CD4-positive, alpha-beta T cell treated with Interleukin-4 for 1 hour (primary cell): ENCODE measurements at places on chromosomes 3 and 15.

DNA sequence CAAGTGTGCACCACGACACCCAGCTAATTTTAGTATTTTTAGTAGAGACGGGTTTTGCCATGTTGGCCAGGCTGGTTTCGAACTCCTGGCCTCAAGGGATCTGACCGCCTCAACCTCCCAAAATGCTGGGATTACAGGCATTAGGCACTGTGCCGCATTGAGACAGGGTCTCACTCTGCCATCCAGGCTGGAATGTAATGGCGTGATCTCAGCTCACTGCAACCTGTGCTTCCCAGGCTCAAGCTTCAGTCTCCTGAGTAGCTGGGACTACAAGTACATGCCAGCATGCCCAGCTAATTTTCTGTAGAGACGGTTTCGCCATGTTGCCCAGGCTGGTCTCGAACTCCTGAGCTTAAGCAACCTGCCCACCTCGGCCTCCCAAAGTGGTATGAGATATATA is 51.6 kb downstream of the ACAD9 start:
- DNase-seq, result no peak

DNA sequence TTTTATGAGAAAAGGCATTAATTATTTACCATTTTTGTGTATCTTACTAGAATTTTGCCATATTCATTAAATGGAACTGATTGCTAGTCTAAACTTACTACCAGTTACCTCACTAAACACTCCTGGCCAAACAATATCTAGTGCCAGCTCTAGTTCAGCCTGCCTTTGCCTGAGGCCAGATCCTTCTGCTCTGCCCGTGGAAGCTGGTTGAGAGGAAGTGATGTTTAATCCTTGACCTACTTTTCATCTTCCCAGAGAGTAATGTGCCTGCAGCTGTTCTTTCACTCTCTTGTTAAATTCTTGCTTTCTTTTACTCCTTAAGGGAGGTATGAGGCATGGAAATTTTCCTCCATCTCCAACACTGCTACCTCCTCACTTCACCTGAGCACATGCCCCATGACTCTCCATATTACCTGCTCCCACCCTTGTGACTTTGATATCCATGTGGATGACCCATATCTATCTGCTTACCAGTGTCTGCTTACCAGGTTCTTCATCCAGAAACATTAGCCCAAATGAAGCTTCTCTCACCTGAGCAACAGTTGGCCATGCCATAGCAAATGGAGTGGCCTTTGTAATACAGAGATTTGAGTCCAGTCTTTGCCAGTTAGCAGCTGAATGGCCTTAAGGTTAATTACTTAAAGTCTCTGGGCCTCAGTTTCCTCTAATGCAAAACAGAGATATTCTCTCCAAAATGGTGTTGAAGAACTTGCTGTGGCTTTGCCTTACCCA is 53.4 kb downstream of the UBE2E1 start:
- no peak for DNase-seq

- DNase-seq, result no peak
Measured at GRCh38 chr15:92205255-92205739, 188.4 kb upstream of the ST8SIA2 start.

GRCh38 chr3:178443634-178444033 is 92.6 kb upstream of the KCNMB2 start:
- no peak for DNase-seq

DNA sequence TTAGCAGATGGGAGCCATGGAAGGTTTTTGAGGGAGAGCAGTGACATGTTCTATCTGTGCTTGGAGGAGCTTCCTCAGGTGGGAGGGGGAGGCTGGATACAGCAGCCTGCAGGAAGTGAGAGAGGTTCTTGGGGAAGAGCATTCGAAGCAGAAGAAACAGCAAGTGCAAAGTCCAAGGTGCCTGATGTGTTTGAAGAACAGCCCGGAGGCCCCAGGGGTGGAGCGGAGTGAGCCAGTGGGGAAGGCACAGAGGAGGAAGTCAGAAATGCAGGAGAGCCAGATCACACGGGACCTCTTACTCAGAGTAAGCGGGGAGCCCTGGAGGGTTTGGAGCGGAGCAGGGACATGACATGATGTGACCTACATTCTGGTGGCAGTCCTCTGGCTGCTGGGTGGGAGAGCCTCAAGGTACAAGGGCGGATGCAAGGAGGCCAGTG is 10.8 kb downstream of the ITGA11 start:
- DNase-seq, result no peak

DNA sequence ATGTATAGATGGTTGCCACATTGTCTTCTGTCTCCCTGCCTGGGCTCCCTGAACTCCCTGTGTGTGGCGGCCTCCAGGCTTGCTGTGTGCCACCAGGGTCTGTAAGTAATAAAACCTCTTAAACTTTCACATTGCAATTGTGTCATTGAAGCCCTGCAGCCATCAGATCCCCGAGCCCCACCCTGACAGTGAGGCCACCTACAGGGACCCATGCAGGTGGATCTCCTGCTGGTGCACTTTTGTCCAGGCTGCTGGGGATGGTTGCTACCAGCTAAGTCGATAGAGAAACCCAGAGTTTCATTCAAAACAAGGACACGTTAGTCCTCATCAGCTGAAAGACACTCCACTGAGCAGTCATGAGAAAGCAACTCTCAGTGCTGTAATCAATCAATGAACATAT is 133.6 kb upstream of the PRICKLE2 start:
- DNase-seq, result no peak

DNA sequence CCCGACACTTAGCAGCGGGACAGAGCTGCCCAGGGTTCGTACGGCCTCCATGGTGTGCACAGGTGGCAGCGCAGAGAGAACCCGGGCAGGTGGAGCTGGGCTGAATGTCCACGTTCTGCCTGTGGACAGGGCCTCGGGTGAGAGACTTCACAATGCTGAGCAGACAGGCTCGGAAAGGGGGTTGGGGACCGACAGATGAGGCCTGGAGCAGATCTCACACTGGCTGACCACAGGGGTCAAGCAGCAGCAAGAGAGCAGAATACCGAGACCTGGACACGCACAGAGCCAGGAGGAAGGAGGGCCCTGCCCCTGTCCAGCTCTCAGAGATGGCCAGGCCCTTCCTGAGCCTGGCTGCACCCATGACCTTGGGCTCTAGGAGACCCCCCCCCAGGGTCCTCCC is 83.0 kb downstream of the VGLL4 start:
- DNase-seq, result no peak

DNA sequence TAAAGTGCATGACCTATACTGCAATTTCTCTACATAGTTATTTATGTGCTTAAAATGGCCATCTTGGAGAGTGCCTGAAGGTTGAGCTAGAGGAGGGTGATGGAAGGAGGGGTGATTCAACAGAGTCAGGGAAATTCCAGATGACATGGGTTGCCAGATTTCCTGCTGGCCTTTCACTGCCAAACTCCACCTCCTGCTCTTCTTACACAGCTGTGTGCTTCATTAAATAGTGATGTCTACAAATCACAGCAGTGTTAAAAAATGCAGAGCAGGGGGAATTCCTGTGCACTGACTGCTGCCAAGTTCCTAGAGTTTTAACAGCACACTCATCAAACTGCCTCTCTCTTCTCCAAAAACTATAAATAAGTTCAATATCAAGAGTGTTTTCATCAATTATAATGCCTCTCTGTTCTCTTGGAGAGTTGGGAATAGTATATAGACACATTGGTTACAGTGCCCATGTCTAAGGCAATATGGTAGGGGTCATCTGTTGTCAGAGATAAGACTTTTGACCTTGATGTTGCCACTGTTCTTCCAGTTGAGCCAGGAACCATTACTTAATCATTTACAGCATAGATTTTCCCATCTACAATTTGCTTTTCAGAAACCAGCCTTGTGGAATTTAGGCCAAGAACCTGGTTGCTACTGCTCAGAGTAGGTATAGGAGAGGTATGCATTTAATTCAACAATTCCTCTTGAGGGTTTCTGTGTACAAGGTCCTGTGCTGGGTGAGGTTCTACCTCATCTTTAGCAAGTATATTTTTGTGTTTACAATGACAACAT is 79.6 kb downstream of the TP63 start:
- DNase-seq, result no peak

DNA sequence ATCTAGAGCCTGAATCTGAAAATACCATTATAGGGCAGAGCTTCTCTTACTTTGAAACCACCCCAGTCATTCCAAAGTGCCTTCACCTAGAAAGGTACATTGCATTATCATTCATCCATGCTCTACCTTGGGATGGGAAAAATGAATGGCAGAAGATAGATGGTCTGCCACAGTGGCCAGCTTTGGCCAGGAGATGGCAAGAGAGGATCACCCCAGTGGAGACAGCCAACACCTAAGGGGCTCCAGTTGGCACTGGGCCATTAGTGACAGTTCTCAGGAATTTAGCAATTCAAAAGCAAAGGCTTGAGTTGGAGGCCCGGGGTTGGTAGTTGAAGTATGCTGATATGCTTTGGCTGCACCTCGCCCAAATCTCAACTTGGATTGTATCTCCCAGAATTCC is 253.6 kb upstream of the MRPL3 start:
- no peak for DNase-seq

DNA sequence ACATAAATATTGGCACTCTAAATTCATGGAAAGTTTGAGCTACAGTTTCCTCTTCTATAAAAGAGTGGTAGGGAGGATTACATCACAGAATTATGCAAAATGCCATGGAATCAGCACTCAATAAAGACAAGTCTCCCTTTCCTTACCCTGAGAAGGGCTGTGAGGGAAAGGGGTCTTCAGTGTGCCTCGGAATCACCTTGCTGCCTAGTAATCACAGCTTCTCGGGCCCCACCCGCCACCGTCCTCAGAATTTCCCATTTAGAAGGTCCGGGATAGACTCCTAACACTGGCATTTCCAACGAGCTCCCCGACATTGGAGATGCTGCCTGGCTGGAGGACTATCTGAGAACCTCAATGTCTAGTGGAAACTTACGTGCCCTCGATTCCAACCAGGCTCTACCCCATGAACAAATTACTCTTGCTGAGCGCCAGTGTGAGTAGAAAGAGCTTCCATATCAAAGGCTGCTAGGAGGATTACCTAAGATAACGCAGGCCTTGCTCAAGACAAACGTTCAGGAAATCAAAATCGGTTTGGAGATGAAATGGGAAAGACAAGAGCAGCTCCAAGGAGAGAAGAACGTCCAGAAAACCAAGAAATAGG is 92.1 kb upstream of the CHD2 start:
- DNase-seq, result no peak

DNA sequence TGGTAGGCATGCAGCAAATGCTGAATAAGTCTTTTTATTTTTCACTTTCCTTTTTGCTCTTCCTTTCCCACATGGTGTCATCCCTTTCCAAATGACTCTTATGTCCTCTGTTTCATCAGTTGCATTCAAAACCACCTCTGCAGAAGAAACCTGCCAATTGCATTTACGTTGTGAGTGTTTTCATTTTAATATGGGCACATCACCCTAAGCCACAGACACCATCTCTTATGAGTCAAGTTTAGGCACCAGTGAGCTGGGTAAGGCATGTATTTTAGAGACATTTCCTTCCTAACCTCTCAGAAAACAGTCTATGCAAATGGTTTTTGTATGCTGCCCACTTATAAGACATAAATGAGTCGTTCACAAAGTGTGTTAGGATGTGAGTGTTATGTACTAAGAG is 223.3 kb upstream of the ADAMTS9 start:
- no peak for DNase-seq

- no peak for DNase-seq
Measured at GRCh38 chr15:40136470-40137302, 24.2 kb upstream of the BUB1B start.

- no peak for DNase-seq
Measured at GRCh38 chr3:23480329-23480714, 277.2 kb downstream of the UBE2E2 start.

DNA sequence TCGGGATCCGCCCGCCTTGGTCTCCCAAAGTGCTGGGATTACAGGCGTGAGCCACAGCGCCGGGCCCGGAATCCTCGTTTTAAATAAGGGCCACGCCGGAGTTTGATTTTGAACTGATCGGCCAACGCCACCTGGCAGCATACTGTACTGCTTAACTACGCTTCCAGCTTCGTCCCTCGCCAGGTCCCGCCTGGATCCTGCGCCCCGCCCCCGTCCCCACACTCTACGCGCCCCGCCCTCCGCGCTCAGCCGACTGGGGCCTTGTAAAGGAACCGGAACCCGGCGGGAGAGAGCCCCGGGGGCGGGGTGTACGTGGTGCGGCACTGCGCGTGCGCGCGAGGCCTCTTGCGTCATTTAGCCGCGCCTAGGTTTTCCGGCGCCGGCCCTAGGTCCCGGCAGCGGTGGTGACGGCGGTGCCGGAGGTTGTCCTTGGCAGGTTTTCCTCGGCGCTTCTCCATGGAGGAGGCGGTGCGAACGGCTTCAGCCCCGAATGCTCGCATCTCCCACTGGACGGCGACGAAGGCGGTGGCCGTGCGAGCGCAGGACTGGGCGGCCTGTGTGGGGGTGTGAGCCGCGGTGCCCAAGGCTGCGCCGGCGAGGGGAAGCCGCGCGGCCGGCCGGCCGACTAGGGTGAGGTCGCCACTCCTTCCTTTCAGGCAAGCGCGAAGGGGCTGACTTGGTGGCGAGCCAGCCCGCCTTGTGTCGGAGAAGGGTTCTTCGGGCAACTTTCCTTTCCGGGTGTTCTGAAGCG is at the start of gene NIPA2:
Gene NIPA2, plus strand, starts transcription at position 375 of the 751 bp plus-strand sequence. CDS start 13,066 bp downstream, outside the sequence.
- DNase-seq, result peak; percentile 98

DNA sequence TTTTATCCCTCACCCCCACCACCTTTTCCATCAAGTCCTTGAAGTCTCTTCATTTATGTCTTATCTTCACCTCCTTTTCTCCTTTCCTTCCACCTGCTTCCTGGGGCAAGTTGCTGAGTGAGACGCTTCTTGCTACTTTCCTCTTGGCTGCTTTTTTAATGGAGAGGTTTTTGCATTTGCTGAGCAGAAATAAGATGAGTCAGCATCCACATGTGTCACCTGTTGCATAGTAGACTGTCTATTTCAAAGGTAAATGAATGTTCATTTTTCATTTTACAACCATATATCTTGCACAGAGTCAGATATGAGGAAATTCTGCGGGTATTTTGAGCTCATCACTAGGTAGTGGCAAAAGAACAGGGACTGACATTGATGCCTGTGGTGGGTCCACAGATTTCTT is 18.6 kb downstream of the C3orf52 start:
- DNase-seq, result no peak

GRCh38 chr15:80750575-80750974 is 28.6 kb upstream of the CEMIP start:
- DNase-seq, result no peak

DNA sequence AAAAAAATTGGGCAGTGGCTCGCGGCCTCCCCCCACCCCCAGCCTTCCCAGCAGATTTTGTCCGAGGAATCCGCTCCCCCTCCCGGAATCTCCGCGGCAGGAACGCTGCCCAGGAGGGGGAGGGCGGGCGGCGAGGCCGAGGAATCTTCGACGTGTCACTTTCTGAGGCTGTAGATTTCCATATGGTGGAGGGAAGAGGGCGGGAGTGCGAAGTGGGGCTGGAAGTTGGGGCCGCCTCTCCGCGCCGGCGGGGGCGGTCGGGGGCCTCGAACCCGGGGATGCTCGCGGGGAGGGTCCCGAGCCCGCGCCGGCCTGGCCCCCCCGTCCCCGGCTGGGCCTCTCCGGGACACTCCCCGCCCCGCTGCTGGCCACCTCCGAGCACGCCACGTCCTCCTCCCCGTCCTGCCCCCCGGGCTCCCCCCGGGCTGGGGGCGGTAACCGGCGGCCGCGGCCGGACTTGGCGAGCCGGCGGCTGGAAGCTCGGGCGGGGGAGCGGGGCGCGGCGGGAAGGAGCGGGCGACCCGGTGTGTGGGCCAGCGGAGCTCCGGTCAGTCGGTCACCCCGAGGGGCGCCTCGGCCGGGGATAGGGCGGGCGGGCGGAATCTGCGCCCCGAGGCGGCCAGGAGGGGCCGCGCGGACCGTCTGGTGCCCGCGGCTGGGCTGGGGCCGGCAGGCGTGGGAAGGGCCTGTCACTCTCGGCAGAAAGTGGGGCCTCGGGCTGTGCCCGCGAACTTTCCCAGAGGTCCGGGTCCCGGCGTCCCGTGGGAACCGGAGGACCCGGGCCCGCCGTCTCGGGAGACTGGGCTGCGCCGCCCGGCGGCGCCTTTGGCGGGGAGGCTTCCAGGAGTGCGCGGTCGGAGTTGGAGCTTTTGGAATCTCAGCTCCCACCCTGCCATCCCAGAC is 951 bp downstream of the FNDC3B start:
- DNase-seq, result peak; percentile 44
